Activated CD4-positive, alpha-beta T cell treated with anti-CD3 and anti-CD28 coated beads, Interleukin-2, amount 10 ng/mL, durations not matched to agents 7 days and 5 days (primary cell): ENCODE measurements at places on chromosomes 3 and 15. TPM values are rescaled to one million over a fixed set of nuclear protein-coding genes. Genes with fewer than 3 reads are reported as not detected.

Gene THAP10
- not detected for total RNA-seq

DNA sequence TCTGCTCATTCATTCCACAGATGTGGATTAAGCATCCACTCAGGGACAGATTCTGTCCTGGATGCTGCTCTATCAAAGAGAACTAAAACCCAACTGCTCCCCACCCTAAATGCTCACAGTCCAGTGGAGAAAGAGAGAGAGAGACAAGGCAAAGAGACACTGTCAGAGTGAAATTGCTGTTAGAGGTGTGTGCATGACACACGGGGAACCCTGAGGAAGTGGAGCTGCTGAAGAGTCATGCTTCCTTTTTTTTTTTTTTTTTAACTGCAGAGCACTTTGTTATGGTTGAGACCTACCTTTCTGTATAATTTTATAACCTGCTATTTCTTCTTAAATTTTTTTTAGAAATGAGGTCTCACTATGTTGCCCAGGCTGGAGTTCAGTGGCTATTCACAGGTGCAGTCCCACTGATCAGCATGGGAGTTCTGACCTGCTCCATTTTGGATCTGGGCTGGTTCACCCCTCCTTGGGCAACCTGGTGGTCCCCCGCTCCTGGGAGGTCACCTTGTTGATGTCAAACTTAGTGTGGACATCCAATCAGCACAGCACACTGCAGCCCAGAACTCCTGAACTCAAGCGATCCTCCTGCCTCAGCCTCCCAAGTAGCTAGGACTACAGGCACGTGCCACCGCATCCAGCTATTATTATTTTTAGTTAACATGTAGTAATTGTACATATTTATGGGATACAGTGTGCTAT, 18.2 kb upstream of the PSTPIP1 start:
- peak; percentile 30 for DNase-seq

GRCh38 chr15:88775776-88776175, 27.5 kb upstream of the ACAN start:
- no peak for DNase-seq

GRCh38 chr3:146226881-146227280, 24.0 kb downstream of the PLSCR4 start:
- no peak for DNase-seq

Gene CASR
- total RNA-seq: not detected

DNA sequence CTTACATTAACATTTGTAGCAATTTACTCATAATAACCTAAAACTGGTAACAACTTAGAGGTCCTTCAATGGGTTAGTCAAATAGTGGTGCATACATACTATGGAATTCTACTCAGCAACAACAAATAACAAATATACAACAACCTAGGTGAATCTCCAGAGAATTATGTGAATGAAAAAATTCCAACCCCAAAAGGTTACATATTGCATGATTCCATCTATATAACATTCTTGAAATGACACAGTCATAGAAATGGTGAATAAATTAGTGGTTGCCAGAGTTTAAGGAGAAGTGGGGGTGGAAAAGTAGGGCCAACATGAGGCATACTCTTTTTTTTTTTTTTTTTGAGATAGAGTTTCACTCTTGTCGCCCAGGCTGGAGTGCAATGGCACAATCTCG, 12.7 kb upstream of the SNTN start:
- DNase-seq: no peak

DNA sequence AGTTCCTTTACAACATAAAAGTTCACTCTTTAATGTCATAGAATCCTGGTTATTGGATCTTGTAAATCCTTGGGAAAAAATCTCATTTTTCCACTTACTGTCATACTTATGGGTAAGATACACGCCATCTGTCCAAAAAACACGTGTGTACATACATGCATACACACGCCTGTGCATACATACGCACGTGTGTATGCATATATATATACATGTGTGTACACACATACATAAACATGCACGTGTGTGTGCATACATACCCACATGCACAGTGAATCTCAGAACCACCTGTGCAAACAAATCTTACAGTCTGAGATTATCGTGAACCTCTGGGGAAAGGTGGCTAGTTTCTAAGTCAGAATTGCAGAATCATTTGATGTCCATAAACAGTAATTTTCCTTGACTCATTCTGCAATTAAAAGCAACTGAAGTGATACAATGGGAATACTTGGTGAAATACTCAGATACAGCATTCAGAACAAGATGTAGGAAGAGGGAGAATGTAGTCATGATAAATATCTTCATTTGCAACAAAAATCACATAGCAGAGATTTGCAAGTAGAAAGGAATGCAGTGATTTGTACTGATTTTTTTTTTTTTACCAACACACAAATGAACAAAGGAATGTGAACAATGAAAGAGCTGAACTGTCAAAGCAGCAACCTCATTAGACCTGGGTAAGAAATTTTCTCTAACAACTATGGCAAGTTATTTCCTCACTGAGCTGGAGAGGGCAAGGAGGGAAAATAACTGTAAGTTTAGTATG, 160.6 kb upstream of the POU1F1 start:
- DNase-seq: no peak

GRCh38 chr15:42367041-42367440, 7.7 kb downstream of the CAPN3 start:
- no peak for DNase-seq

DNA sequence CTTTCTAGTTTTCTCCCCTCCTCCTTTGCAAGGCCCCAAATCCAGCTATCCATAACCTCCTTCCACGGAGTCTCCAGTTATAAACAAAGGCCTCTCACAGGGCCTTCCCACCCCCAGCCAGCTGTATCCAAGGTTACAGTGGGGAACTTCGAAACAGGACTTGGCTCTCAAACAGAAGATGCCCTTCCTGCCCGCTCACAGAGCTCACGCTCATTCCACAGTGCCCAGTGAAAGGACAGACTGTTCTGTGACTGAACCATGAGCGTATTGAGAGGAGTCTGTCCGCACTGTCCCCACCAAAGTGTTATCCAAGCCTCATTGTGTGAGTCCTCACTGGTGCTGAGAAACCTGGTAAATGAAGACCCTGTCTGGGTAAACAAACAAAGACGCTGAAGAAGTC, 35.4 kb downstream of the ARHGAP31 start:
- DNase-seq: no peak

Gene GOLGA8J
- total RNA-seq: not detected

GRCh38 chr3:169965562-169966427, 812 bp upstream of the SEC62 start:
- no peak for DNase-seq

Gene CELSR3
- 8.6 TPM for total RNA-seq

DNA sequence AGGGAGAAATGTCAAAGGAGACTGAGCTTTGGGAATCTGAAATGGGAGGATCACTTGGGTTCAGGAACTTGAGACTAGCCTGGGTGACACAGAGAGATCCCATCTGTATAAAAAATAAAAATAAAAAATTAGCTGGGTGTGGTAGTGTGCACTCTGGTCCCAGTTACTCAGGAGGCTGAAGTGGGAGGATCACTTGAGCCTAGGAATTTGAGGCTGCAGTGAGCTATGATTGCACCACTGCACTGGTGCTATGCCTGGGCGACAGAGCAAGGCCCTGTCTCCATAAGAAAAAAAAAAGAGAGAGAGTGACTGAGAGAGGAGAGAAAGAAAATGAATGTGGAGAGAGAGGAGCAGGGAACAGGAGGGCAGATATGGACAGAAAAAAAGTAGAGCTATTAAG, 72.8 kb downstream of the SENP2 start:
- no peak for DNase-seq

Gene SERINC4
- total RNA-seq: 0.37 TPM

DNA sequence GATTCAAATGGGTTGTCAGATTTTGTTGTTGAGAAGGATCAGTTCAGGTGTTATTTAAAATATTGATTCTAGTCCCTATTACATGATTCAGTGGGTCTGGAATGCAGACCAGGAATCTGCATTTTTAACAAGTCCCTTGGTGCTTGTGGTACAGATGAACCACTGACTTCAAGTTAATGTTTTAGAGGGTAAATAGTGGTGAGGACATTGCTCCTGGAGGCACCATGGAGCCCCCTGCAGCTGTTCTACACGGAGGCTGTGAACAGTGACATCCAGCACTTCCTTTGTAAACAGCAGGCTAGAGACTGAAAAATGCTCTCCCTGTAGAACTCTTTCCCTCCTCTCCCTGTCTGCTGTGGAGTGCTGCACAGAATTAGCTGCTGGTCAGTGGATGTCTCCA, 4.8 kb upstream of the FSIP1 start:
- DNase-seq: no peak

Gene GREM1
- not detected for total RNA-seq

GRCh38 chr3:24462737-24463136, 31.9 kb downstream of the THRB start:
- DNase-seq: no peak

Gene ONECUT1
- not detected for total RNA-seq

Gene ERC2
- not detected for total RNA-seq

GRCh38 chr3:190619761-190620160, 105.9 kb downstream of the IL1RAP start:
- DNase-seq: no peak

DNA sequence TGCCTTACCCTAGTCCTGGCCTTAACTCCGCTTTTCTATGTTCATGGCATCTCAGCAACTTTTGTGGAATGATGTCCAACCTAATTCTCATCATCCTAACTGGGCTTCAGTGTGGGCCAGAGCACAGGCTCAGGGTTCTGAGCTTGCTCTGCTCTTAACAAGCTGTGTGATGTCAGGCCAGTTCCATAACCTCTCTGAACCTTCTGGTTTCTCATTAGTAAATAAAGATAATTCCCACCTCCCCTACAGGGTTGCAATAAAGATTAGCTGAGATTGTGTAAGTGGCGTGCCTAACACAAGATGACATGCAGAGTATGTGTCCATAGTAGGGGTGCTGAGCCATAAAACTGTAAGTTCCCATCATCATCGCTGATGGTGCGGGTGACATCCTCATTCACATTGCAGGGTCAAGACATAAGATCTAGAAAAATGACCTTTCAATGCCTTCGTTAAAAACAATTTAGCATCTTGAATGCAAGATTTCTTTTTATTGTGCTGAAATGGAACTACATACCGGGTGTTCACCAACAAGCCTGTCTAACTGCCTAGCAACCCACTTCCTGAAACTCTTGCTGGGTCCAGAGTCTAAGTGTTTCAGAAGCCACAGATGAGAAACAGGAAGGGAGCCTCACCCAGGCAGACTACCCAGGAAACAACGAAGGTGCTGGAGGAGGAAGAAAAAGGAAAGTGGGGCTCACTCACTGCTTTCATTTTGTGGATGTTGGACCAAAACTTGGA, 36.2 kb downstream of the CDCP1 start:
- peak; percentile 73 for DNase-seq

- no peak for DNase-seq
These were observed 21.9 kb upstream of the PLSCR2 start for GRCh38 chr3:146491303-146491702.

Gene C2CD4B
- total RNA-seq: not detected

DNA sequence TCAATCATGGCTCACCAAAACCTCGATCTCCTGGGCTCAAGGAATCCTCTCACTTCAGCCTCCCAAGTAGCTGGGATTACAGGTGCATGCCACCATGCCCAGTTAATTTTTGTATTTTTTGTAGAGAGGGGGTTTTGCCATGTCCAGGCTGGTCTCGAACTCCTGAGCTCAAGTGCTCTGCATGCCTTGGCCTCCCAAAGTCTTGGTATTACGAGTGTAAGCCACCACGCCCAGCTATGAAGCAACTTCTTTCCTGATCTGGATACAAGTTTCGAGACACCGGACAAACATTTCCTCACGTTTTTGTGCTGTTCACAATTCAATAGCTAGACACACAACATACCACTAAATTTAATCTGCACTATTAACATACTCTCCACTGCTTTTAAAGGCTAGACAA, 3.4 kb upstream of the SYNM start:
- DNase-seq: no peak

Gene SYNPR
- total RNA-seq: not detected

Gene NAA80
- 28.9 TPM for total RNA-seq

GRCh38 chr3:29565236-29565635, 284.4 kb downstream of the RBMS3 start:
- no peak for DNase-seq

GRCh38 chr15:92170897-92171296, 222.8 kb upstream of the ST8SIA2 start:
- no peak for DNase-seq

GRCh38 chr15:89649716-89650115, 5.6 kb downstream of the KIF7 start:
- no peak for DNase-seq

Gene SAMMSON
- not detected for total RNA-seq

DNA sequence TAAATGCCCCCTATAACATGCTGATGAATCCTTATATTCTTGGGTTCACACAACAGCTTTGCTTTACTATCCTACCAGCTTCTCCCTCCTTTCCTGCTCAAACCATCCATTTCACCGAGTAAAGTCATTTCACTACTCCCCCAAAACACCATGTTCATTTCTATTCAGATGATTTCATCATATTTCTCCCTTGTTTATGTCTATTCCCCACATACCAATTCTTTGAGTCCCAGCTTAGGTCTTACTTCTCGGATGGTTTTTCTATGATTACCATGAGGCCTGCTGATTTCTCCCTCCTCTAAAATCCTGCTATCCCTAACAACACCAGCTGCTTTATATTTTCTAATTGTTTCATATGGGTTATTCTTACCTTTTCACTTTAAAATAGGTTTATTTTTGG, 231.4 kb downstream of the TIGIT start:
- no peak for DNase-seq

Gene GRAMD2A
- total RNA-seq: not detected

- no peak for DNase-seq
These were observed 38.7 kb upstream of the CCDC50 start for GRCh38 chr3:191290311-191291025.

- DNase-seq: peak; percentile 37
These were observed 14.2 kb upstream of the HOMER2 start for GRCh38 chr15:82966671-82967071.

DNA sequence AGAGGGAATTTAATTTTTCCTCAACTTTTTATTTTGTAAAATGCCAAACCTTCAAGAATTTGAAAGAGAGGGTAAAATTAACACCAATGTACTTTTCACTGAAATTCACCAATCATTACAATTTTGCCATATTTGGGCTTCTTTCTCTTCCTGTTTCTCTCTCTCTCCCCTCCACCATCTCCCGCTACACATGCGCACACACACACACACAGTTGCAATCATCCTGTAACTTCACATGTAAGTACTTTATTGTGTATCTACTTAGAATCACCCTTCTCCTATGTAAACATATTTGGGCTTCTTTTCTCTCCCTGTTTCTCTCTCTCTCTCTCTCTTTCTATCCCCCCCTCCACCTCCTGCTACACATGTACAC, 7.4 kb downstream of the ARL14 start:
- DNase-seq: no peak

GRCh38 chr3:143280984-143281383, 161.4 kb downstream of the CHST2 start:
- DNase-seq: no peak
